Pulmonary artery endothelial cell (primary cell): ENCODE measurements at places on chromosomes 13 and 19.

DNA sequence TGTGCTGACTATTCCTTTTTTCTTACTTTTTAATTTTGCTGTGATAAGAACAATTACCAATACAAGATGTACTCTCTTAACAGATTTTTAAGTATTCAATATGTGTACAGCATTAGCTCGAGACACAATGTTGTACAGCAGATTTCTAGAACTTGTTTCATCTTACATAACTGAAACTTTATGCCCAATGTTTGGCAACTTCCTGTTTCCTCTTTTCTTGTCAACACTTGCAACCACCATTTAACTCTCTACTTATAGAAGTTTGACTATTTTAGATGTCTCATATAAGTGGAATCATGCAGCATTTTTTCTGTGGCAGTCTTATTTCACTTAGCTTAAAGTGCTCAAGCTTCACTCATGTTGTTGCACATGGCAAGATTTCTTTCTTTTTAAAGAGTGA is 1426.8 kb downstream of the SLITRK5 start:
- no peak for DNase-seq

DNA sequence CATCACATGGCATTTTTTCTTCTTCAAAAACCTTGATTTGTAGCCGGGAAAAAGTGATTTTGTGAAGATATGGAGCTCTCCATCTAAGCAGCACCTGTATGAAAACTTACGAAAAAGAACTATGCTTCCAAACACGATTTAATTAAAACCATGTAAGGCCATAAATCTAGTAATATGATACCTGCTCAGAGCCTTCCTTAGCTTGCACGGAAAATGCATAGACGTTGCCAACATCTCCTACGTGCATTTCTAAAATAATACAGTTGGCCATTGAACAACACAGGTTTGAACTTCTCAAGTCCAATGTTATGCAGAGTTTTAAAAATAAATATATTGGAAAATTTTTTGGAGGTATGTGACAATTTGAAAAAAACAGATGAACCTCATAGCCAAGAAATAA is 59.1 kb upstream of the RNF113B start:
- no peak for DNase-seq

DNA sequence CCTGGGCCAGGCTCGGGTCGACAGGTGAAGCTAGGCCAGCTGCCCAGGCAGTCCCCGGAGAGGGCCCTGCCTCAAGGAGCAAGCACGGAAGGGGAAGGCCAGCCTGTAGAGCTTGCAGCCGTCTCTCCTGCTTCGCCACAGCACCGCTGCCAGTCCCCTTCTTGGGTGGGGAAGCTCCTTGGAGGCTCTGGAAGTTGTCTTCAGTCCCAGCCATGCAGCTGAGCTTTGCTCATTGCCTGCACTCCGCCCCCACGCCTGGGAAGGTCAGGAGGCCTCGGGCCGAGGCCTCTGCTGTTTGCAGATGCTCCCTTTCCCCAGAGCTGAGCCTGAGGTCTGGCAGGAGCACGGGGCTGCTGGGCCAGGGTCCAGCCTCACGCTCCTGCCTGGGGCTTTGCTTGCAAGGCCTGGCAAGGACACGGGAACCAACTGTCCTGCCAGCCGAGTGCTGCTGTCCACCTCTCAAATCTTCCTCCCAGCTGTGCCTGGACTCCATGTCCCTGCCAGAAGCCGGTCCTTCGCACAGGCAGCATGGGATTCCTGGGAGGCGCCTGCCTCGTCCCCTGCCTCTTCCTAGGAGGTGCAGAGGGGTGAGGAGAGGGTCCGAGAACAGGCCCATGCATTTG is 13.3 kb downstream of the PLEKHF1 start:
- no peak for DNase-seq

- no peak for DNase-seq
Measured at GRCh38 chr19:7925171-7925851, 624 bp downstream of the CTXN1 start.

DNA sequence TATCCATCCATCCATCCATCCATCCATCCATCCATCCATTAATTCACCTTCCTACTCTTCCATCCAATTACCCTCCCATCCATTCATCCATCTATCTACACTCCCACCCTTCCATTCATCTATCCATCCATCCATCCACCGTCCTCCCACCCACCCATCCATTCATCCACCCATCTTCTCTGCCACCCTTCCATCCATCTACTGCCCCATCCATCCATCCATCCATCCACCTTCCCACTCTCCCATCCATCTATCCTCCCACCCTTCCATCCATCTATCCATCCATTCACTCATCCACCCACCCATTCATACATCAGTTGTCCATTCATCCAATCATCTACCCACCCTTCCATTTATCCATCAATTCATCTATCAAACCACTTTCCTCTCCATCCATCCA is 54.3 kb downstream of the NWD1 start:
- no peak for DNase-seq

DNA sequence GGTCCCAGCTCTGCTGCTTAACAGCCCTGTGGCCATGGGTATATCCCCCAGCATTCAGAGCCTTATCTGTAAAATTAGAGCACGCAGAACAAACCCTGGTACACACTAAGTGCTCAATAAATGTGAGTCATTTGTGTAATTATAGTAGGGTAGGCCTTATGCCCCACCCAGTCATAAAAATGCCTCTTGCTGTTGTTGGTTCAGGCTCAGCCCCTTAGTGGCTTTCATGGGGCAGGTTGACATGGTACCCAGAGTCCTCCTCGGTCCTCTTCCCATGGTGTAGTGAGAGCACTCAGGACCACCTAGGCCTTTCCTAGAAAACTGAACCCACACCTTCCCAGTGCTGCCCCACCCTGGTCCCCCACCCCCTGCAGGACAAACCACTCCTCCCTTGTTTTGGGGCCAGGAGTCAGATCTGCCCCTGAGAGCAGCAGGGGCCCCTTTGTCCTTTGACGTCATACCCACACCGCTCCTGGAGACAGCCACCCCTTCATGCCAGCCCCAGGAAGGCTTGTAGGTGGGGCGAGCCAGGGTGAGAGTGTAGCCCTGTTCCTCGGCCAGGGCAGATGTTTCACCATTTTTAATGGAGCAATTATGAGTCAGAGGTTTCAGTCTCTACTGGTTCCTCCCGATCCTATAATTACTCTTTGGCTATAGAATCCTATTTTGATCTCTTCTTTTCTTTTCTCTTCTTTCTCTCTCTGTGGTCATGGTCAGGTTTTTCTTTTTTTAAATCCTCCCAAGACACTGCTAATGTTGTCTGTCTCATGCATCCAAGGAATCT is 36.8 kb downstream of the ACTN4 start:
- DNase-seq, result no peak

DNA sequence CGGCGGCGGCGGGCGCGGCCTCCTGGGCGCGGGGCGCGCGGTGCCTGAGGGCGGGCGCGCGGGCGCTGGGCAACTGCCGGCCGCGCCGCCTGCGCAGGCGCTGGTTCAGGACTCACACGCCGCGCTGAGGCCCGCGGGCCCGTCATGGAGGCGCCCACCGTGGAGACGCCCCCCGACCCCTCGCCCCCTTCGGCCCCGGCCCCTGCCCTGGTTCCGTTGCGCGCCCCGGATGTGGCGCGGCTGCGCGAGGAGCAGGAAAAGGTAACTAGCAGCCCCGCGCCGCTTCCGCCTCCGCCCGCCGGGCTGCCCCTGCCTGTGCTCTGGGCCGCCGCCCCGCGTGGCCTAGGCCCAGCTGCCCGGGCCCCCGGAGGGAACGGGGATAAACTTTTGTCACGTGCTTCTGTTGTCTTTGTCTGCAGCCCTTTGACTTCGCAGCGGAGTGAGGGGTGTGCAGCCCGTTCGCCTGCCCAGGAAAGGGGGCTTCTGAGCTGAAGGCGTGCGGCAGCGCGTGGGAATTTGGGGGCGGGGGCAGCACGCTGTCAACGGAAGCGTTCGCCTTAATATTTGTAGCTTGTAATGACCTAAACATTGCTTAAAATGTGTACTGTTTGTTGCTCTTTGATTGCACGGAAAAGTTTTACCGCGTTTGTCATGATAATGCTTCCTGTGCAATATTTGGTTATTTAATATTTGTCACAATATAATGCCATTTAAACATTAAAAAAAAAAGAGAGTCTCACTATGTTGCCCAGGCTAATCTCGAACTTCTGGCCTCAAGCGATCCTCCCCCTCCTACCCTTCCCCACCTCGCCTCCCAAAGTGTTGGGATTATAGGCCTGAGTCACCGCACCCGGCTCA is 594 bp downstream of the URI1 start:
- DNase-seq, result no peak

DNA sequence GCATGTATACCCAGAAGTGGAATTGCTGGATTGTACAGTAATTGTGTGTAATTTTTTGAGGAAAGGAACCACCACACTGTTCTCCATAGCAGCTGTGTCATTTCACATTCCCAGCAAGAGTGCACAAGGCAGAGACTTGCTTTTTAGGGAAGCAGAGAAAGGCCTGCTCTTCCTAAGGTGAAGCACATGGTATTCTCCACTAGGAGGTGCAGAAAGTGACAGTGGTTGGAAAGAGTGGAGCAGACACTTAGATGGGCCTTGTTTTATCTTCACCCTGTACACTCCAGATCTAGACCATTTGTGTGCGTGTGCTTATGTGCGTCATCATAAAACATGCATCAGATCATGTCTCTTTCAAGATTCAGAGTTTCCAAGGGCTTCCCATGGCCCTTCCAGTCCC is 35.0 kb downstream of the FAM124A start:
- DNase-seq, result no peak

DNA sequence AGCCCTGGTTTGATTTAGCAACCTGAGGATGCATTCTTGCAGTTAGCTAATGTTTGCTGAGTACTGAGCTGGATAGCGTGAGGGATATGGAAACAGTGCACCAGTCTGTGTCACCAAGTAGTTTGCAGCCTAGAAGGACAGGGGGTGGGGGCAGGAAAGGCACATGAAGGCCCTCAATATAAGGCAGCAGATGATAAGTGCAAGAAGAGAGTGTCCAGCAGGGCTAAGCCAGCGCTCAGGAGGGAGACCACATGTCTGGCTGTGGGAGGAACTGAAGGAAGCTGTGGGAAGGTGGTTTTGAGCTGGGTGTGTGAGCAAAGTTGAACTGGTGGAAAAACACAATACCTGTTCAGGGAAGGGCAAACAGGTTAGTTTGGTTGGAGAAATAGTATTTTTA is 1.7 kb downstream of the CXCL17 start:
- DNase-seq, result no peak

- no peak for DNase-seq
Measured at GRCh38 chr13:75803164-75803611, 167.1 kb downstream of the LMO7 start.

GRCh38 chr13:100673376-100673712 is 1.3 kb downstream of the TMTC4 start:
- no peak for DNase-seq

DNA sequence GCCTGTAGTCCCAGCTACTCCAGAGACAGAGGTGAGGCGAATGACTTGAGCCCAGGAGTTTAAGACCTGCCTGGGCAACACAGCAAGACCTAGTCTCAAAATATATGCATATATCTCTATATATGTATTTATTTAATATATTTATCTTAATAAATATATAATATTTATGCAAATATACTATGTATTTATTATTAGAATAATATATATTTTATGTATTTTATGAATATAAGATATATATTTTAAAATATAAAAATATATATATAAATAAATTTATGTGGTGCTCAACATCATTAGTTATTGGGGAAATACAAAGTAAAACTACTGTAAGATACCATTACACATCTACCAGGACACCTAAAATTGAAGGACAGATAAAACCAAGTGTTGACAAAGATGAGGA is 58.1 kb upstream of the IPO5 start:
- DNase-seq, result no peak

DNA sequence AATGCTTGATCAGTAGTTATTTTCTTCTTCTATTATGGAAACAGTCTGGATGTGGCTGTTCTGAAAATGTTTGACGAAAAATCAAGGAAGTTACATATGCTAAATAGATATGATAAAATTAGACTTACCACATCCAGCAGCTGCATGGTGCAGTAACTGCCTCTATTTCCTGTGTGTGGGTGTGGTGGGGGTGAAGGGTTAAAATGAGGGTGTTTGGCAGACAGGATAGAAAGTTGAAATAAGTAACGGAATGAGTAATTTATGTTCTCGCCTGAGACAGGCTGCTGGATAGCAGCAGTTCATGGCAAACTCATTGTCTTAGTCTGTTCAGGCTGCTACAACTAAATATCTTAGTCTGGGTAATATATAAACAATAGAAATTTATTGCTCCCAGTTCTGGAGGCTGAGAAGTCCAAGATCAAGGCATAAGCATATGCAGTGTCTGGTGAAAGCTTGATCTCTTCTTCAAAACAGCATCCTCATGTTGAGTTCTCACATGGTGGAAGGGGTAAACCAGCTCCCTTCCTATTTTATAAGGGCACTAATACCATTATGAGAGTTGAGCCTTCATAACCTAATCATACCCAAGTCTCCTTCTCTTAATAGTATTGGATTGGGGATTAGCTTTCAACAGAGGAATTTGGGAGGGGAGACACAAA is 1248.9 kb downstream of the SLITRK5 start:
- DNase-seq, result no peak

DNA sequence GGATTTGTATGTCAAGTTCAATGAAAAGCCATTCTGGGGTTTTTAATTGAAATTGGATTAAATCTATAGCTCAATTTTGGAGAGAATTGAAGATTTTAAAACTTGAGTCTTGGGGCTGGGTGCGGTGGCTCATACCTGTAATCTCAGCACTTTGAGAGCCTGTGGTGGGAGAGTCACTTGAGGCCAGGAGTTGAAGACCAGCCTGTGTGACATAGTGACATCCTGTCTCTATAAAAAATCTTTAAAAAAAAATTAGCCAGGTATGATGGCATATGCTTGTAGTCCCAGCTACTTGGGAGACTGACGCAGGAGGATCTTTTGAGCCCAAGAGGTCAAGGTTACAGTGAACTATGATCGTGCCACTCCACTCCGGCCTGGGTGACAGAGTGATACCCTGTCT is 41.2 kb downstream of the VAV1 start:
- DNase-seq, result no peak

DNA sequence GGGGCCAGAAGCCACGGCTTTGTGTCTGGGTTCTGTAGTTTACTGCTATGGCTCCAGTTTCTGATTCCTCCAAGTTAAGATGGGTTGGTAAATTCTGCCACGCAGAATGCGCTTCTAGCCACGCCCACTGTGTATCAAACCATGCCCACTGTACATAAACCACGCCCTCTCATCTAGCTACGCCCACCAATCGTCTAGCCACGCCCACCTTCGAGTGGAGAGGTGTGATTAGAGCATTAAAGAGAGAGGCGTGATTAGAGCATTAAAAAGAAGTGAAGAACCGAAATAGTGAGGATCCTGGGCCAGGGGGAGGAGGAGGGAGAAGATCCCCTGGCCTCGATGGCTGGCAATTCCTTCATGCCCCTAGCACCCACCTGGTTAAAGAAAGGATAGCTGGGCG is 43.7 kb upstream of the ADGRE5 start:
- no peak for DNase-seq

- DNase-seq, result no peak
Measured at GRCh38 chr19:38182536-38183210, 41.3 kb downstream of the DPF1 start.

GRCh38 chr13:71056581-71056980 is 810.4 kb downstream of the DACH1 start:
- DNase-seq, result no peak

- no peak for DNase-seq
Measured at GRCh38 chr19:19006213-19006612, 27.1 kb downstream of the SUGP2 start.
